ENCODE measurements at places on chromosomes 4 and X.

DNA sequence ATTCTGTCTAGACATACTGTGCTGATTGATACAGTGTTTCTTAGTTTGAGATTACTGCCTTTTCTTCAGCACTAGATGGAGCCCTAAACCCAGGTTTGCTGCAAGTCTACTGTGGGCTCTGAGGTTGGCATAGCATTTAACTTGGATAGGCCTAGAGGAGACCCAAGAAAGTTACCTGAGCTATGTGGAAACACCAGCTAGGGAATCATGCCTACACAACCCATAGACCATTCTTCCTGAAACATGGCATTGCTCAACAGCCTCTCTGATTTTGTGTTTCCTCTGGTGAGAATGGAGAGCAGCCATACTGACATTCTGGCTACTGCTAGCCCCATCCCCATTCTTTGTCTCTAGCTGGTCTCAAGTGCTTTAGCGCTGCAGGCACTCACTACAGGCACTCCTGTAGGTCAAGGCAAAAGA, 287.7 kb upstream of the PCDH18 start:
- no peak for DNase-seq

DNA sequence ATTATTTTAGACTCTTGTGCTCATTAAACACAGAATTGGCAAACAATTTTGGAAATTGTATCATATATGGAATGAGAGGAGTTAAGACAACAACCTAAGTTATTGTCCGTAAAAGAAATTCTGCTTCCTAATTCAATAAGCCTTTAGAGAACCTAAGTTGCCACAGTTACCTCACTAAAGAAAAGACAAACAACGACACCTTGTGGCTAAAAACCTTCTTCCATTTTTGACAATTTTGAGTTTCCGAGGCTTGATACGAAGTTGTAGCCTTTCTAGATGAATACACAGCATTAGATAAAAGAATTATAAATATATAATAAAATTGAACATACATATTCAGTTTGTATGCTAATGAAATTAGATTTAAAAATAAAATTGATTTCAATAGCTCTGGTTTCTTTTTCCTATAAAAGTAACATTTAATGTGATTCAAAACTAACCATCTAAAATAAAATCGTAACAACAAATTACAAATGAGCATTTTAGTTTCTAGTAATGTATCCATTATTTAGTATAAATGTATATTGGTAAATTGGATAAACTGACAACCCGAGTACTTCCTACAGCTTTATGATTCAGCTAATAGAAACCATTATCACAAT, 275.1 kb downstream of the GPM6A start:
- DNase-seq, result no peak

- DNase-seq, result no peak
These were observed 1.2 kb downstream of the TLL1 start for GRCh38 chr4:165874072-165874790.

- no peak for DNase-seq
These were observed 958.9 kb downstream of the RPA4 start for GRCh38 chrX:97842468-97843199.

GRCh38 chr4:152976212-152976761, 40.2 kb downstream of the FHDC1 start:
- DNase-seq, result no peak

DNA sequence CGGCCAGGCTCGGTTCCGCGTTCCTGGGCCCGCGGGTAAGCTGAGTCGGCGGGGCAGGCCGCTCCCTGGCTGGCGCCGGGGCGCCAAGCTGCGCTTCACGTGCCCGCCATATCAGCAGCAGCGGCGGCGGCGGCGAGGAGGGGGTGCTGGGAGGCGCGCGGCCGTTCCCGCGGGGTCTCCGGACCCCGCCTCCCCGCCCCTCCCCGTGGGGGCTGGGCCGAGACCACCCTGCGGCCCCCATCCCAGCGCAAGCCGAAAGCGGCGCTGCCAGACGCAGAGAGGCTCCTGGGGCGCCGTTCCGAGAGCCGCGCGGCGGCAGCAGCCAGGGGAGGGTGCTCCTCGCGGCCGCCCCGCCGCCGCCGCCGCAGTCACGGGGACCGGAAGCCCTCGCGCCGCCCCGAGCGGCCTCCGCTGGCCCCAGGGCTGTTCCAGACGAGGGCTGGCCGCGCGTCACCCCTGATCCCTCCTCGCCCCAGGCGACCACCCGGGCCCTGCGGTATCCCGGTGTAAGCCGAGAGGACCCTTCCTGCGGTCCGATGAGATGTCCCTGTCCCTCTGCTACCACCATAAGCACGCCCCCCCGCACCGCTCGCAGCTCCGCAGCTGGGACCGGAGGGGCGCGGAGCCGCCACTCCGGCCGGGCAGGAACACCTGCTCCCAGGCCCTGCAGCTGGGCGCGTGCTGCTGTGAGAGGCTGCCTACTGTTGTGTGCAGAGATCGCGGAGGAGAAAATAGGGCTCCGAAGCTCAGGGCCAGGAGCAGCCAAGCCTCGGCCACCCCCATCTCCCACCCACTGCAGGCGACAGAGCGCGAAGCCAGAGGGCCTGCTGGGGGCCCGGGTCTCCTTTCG, 7.5 kb upstream of the BCOR start:
- no peak for DNase-seq

DNA sequence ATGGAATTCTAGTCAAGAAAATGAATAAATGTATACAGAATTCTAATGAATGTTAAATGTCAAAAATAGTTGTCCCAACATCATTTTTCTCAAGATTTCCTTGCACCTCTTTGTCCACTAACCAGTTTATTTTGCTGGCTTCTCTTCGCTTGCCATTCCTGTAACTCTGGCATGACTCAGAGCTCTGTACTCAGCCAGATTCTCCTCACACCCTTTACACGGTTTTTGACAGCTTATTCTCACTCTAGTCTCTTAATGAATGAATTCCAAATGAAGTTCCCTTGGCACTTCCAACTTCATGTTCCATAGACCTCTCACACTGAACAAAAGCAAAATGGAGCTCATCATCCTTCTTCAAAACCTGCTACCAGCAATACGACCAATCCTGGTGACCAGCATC, 419.3 kb upstream of the SLIT2 start:
- no peak for DNase-seq

GRCh38 chr4:59180161-59180560, 2020.0 kb upstream of the ADGRL3 start:
- DNase-seq, result no peak

GRCh38 chr4:57905965-57906364, 795.8 kb upstream of the IGFBP7 start:
- DNase-seq, result no peak

- no peak for DNase-seq
These were observed 96.5 kb downstream of the RNF150 start for GRCh38 chr4:141036786-141037185.

DNA sequence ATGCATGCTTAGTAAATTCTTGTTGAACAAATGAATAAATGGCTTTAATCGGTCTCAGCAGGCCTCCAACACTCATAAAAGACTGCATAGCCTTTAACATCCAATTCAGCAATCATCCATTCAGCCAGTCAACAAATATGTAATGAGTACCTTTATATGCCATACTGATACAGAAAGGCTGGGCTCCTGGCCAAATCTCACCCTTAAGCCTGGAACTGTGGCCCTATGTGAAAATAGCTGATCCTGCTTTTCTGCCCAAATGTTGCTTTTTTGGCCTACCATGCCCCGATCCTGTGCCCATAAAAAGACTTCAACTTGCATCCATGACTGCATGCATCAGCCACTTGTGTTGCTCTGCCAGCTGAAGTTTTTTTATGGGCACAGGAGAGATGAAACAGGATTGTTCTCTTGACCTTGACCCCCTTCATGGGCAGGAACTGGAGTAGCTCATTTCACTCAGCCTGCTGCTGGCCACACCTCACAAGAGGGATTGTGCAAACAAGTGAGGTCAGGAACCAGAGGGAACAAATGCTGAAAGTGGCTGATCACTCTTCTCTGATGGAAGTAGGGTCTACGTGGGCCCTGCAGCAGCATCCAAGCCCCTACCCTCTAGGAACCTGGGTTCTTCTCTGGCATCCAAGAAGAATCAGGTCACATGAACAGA, 75.6 kb downstream of the NPY1R start:
- DNase-seq, result no peak

GRCh38 chr4:81963015-81963762, 410.6 kb downstream of the HNRNPD start:
- DNase-seq, result no peak

GRCh38 chr4:3767570-3768288, 1.5 kb downstream of the ADRA2C start:
- no peak for DNase-seq

DNA sequence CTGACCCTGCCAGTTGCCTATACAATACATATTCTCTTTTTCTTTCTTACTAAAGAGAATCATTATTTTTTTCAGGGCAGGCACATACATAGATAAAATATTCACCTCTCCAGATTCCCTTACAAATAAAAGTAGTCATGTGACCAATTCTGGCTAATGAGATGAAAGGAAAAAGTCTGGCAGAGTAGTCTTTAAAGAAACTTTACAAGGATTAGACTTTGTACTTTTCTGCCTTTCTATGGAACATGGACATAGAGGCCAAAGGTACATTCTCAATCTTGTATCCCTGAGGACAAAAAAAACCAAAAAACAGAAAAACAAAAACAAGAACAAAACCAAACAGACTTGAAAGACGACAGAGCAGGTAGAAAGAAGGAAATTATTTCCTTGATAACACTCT, 75.6 kb downstream of the DCK start:
- DNase-seq, result no peak

GRCh38 chrX:73785493-73785892, 222.5 kb downstream of the CHIC1 start:
- DNase-seq, result no peak

DNA sequence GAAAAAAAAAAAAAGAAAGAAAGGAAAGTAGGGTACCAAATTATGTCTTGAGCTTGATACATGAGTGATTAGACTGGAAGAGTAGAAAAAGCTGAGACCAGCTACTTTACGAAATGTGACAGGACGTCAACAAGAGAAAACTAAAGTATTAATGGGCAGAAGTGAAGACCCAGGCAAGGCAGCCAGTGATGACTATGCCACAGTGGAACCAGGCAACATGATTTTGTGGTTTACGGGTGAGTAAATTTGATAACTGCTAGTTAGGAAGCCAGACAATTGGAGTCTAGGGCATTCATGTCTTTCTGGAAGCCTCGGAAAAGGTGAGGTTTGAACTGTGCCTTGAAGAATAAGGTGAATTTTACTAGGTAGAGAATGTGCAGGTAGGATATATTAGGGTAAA, 326.4 kb downstream of the TENM3 start:
- DNase-seq, result no peak

- no peak for DNase-seq
These were observed 102.5 kb downstream of the FNIP2 start for GRCh38 chr4:158871335-158871724.

DNA sequence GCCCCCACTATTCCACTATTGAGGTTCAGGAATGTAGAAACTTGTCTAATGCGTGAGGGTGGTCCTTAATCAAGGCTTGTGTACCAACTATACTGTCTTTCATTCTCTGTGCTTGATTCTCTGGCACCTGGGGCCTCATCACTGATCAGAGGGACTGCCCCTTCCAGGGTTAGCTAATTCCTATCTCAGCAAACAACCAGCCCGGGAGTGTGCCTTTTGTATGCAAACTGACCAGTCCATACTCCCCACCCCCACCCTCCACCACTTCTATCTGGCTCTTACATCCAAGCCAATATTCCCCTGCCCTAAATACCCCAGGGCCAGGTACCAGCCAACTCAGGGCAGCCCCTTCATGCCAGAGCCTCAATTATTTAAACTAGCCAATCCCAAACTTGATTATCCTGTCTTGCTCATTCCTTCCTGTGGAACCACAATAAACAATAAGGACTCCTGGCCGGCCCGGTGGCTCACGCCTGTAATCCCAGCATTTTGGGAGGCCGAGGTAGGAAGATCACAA, 59.3 kb downstream of the FTHL17 start:
- no peak for DNase-seq

DNA sequence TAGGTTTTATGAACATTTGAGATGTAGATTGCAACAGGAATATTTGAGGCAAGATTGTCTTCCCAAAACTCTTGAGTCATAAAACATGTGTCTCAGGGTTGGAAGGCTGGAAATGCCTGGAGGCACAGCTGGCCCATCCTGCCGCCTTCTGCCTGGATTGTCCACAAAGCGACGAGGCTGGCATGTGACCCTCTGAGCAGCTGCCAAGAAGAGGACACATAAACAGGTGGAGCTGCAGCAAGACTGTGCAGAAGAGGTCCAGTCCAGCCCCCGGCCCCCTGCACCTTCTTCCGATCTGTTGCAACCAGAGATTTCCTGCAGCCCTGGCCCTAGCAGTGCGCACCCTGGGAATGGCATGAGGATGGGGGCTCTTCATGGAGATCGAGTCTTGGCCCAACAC, 101.9 kb upstream of the BCOR start:
- no peak for DNase-seq

DNA sequence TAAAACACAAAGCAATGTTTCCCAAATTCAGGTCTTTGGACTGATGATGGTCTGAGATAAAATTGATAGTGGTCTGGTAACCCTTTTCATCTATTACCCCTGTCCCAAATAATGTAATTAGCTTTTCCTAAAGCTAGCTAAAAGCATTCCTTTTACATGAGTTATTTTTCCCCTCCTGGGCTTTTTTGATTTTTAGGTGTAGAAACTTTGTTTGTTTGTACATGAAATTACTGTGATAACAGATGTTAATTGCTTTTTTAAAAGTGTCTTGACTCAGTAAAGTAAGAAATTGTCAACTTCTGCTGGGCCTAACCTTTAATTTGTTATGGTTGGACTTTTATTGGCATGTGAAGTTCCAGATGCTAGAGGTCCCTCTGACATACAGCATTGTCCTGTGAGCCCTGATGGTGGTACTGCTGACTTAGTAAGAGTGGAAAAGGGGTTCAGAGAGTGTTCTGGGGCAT, 145.5 kb downstream of the ARHGAP10 start:
- no peak for DNase-seq

DNA sequence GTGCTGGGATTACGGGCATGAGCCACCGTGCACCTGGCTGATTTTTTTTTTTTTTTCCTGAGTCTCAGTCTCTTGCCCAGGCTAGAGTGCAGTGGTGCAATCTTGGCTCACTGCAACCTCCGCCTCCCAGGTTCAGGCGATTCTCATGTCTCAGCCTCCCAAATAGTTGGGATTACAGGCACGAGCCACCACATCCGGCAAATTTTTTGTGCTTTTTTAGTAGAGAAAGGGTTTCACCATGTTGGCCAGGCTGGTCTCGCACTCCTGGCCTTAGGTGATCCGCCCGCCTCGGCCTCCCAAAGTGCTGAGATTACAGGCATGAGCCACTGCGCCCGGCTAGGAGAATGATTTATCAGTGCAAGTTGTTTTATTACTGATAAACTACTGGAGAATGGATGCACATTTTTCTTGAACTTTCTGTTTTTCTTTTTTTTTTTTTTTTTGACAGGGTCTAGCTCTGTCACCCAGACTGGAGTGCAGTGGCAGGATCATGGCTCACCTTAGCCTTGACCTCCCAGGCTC, 39.7 kb upstream of the DHRSX start:
- DNase-seq, result no peak

GRCh38 chr4:103497692-103498091, 222.1 kb downstream of the TACR3 start:
- no peak for DNase-seq

- DNase-seq, result peak; percentile 26
These were observed 92.0 kb upstream of the TNIP3 start for GRCh38 chr4:121255986-121256750.

GRCh38 chrX:147957291-147957690, 23.8 kb upstream of the FMR1NB start:
- DNase-seq, result no peak
